ENCODE measurements at places on chromosomes 6 and 20.

- DNase-seq: no peak
These were observed 46.0 kb downstream of the PCNA start for GRCh38 chr20:5073660-5074231.

DNA sequence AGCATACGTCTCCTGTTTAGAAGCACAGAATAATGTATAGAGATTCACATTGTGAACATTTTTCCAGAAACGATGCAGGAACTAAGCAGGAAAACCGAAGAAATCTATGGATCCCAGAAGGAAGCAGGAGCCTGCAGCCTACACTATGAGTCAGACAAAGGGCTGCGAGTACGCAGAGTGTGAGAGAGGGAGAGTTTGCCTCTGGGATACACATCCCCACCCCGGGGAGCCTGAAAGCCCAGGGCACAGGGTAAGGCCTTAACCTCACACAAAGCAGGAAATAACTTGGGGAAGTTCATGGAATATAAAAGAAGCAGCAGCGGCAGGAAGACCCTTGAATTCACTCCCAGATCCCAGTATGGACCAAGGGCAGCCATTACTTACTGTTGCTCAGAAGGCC, 842.1 kb upstream of the MANEA start:
- DNase-seq: no peak

DNA sequence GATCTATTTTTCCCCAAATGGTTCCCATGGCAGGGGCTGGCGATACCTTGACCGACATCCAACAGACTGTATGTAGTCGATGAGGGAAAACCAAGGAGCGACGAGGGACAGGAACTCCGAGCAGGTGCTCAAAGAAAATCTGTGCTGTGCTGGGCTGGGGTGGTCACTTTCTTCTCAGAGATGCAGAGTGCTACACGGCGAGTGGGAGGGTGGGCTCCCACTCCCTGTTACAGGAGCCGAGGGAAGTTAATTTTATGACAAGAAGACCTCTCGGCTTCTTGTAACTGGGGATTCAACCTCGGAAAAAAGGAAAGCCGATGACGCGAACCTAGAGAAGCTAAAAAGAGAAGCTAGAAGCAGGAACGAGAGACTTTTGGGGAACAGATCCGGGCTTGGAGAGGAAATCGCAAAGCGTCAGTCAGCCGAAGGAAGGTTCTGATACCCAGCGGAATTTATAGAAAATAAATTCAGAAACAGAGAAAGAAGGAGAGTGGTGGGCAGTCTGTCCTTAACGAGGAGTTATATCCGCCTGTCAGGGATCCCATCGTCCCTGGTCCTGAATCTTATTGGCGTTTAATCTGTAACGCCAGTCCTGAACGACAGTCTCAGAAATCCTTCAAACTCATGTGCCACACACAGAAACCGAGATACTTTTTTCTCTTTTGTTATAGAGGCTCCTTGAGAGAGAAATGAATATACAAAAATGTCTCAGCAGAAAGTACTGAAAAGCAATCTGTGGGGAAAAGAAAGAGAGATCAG, 84.6 kb upstream of the ZNF322 start:
- DNase-seq: no peak

- no peak for DNase-seq
These were observed 29.2 kb downstream of the FRMD1 start for GRCh38 chr6:168049706-168050224.

GRCh38 chr6:128036808-128037570, 136.1 kb upstream of the THEMIS start:
- no peak for DNase-seq

- no peak for DNase-seq
These were observed 76.4 kb downstream of the PHACTR2 start for GRCh38 chr6:143754204-143754603.

- no peak for DNase-seq
These were observed 502.1 kb downstream of the PKHD1 start for GRCh38 chr6:51585264-51585663.

DNA sequence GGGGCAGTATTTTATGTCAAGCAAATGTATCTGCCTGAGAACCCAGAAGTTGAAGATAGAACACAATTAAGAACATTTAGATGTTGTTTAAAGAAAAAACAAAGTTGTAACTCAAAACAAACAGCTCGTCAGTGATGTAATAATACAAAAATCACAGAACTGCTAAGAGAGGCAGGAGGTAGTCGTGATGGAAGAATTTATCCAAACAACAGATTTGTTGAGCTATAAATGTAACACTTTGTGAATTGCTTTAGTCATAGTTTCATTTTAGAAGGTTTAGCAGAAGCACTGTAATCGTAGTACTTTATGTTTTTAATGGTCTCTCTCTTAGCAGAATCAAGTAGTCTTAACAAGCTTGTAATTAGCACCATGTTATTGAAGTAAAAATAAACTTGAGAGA, 73.6 kb downstream of the SCAF8 start:
- DNase-seq: no peak

DNA sequence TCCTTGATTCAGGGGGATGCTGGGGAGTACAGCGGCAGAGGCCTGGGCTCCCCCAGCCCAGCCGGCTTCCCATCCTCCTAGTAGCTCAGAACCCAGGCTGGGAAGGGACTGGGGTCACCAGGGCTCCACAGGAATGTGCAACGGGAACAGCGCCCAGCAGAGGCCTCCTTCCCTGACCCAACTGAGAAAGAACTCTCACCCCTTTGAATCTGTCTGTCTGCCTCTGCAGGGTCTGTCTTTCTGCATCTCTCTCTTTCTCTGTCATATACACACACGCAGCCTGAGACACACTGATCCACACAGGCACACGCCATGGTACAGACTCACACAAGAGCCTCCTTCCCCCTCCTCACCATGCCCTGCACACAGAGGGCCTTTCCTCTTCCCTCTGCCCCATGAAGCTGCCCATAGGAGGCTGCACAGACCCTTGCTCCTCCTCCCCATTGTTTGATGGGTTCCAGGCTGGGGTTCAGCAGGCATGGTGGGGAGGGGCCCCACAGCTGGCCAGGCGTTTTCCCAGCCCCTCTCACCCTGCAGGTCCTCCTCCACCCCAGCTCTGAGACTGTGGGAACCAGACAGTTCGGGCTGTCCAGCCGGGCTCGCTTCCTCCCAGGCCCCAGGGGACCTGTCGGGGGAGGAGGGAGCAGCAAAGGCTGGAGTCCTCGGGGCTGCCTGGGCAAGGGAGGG, 2.8 kb downstream of the FOXS1 start:
- no peak for DNase-seq

All from NCI-H1048 (cell line).